Kidney (tissue), 22 donors: ENCODE measurements at places on chromosomes 6 and 20.

- DNase-seq: no peak
Measured at GRCh38 chr6:161954077-161954476, 680.2 kb upstream of the AGPAT4 start.

- DNase-seq: peak; percentile 80
Measured at GRCh38 chr20:30815577-30816181, 441.8 kb upstream of the DEFB115 start.

GRCh38 chr20:33169176-33169794, 1.3 kb downstream of the BPIFA2 start:
- DNase-seq: no peak

GRCh38 chr6:11969092-11969491, 43.0 kb upstream of the HIVEP1 start:
- DNase-seq: no peak

DNA sequence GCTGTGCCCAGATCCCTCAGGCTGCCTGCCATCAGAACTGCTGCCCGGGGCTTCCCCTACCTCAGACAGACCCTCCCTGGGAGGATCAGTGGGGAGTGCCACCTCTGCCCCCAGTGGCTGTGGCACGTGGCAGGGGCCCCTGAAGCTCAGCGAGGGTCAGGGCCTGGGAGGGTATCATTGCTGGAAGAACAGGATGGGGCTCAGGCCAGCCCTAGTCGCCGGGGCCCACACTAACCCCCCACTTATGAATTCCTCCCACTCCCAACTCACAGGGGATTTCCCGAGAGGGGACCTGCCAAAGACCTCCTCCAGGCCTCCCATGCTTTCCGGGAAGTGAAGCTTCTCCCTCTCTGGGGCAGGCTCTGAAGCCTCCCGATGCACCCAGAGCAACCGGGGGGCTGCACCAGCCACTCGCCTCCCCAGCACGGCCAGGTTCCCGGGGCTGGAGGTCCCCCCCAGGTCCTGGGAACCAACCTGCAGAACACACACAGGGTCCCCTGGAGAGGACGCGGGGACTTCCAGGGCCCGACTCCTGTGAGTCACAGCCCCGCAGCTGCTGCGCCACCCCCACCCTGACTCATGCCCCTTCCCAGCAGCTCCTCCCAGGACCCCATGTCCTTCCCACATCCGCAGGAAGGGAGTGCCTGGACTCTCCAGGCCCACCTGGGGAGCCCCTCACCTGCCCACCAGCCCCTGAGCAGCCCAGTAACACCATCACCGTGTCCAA, 2.5 kb downstream of the TNFRSF6B start:
- DNase-seq: peak; percentile 46

DNA sequence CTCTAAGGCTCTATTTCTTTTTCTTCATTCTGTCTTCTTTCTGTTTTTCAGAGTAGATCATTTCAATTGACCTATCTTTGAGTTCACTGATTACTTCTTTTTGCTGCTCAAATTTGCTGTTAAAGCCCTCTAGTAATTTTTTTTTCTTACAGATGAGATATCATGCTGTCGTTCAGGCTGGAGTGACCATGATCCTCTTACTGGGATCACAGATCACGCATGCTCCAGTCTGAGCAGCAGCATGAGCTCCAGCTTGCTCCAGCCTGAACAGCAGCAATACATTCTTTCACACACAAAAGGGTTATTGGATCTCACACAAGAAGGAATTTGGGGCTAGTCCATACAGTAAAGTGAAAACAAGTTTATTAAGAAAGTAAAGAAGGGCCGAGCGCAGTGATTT, 12.3 kb upstream of the TRIM38 start:
- no peak for DNase-seq

- no peak for DNase-seq
Measured at GRCh38 chr6:152398993-152399392, 238.2 kb downstream of the SYNE1 start.

DNA sequence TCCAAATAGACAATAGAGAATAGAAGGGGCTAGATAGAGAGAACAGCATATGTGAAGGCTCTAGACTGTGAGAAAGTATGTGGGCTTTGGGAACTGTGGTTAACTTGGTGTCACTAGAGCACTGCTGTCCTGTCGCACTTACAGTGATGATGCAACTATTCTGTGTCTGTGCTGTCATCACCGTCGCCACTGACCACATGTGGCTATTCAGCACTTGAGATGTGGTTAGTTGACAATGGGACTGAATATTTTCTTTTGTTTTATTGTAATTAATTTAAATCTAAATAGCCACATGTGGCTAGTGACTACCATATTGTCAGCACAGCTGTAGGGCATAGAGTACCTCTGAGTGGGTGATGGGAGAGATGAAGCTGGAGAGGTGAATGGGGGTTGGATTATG, 39.0 kb upstream of the IFNGR1 start:
- no peak for DNase-seq

DNA sequence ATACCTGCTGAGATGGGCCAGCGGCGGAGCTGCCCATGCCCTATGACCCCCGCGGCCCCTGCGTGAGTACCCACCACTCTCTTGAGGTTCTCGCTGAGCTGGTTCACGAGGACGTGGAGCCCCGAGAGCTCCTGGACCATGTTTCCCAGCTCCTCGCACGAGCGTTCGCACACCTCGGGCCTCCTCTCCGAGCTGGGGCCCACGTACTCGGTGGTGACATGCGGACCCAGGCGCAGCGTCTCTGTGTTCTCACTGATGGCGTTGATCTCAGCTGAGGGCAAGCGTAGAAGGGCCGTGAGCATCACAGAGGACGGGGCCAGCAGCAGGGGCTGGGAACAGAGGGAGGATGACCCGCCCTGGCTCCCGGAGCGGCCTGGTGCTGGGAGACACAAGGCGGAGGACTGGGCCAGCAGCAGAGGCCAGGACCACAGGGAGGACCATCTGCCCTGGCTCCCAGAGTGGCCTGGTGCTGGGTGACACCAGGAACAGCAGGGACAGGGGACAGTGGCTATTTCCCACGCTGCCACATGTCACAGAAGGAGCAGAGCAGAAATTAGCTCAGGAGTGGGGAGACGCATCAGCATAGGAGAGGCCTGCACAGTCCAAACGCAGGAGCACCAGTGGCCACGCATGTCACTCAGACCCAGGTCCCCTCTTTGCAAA, 11.8 kb downstream of the THBS2 start:
- no peak for DNase-seq

GRCh38 chr20:46084805-46085178, 5.0 kb downstream of the NCOA5 start:
- DNase-seq: no peak

DNA sequence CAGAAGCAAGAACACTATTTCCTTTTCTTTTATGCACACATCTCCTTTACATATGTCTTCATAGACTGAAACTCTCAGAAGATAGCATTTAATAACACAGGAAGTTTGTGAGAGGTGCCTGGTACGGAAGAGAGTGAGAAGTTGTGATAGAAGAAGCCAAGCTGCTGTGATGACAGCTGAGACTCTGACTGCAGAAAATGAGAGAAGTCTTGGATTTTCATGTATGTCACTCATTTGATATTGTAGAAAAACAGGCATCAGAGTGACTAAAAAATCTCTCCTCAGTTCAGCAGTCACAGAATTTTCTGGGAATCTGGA, 154.9 kb upstream of the BMP2 start:
- DNase-seq: no peak
